ENCODE measurements at places on chromosomes 5 and 9.

DNA sequence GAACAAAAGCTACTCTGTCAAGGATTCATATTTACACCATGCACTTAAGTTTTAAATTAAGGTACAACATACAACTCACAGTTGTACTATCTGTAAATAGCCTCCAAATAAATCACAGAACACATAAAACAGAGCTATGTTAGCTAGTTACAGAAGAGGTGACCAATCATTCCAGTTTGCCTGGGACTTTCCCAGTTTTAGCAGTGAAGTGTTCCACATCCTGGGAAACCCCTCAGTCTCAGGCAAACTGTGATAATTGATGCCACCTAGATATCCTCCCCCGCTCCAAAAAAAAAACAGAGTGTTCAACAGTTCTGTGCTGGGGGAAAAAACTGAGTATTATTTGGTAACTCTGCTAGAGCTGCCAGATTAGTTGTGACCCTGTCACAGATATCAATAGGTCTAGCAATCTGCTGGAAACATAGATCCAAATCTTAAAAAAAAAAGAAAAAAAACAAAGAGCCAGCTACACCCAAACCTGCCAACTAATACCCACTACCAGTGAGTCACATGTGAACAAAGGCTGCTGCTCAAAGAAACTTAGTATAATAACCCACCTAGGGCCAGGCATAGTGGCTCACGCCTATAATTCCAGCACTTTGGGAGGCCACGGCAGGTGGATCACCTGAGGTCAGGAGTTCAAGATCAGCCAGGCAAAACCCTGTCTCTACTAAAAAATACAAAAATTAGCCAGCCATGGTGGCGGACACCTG lies 5.7 kb downstream of the TBCA start:
- DNase-seq = no peak

DNA sequence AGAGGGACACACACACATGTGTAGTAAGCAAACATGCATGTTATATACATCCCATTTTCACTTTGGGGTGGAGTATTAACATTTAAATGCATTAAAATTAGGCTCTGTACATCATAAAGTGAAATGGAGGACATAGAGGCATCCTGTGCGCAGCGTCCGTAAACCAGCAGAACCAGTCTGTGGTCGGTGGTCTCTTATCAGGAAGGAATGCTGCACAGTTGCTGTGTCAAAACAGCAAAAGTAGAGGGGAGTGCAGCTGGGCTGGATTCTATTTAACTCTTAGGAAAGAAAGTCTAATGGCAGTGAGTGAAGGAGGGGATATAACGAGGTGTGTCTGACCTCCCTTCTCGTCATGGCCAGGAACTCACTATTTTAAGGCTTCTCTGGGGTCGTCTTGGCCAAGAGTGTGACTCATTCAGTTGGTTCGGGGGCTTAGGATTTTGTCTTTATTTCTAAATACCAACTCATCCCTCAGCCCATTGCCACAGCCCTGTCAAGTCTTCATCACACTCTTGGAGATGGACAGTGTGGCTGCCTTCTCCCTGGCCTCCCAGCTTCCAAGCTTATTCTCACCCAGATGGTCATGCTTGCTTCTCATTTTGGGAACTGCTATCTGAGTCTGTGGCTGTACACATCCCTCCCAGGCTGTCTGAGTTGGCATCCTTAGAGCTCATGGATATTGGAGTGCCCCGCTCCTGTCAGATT lies 20.1 kb upstream of the CXCL14 start:
- DNase-seq = no peak

GRCh38 chr9:103680581-103680980 lies 413.5 kb upstream of the SMC2 start:
- DNase-seq = no peak

DNA sequence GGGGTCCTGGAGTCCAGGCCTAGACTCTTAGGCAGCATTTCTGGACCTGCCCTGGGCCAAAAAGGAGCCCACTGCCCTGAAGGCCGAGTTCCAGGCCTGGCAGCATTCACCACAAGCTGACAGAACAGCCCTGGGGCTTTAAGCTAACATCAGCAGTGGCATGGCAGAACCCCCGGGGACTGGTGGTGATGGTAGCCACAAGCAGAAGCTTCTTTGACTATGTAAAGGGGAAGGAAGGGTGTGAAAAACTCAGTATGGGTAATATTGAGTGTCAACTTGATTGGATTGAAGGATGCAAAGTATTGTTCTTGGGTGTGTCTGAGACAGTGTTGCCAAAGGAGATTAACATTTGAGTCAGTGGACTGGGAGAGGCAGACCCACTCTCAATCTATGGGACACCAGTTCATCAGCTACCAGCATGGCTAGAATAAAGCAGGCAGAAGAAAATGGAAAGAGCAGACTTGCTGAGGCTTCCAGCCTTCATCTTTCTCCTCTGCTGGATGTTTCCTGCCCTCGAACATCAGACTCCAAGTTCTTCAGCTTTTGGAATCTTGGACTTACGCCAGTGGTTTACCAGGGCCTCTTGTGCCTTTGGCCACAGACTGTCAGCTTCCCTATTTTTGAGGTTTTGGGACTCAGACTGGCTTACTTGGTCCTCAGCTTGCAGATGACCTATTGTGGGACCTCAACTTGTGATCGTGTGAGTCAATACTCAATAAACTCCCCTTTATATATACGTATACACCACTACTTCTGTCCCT lies 661.0 kb upstream of the C9orf72 start:
- DNase-seq = no peak

- DNase-seq = no peak
Observed at GRCh38 chr9:136888454-136888853, 2.1 kb downstream of the TRAF2 start.

DNA sequence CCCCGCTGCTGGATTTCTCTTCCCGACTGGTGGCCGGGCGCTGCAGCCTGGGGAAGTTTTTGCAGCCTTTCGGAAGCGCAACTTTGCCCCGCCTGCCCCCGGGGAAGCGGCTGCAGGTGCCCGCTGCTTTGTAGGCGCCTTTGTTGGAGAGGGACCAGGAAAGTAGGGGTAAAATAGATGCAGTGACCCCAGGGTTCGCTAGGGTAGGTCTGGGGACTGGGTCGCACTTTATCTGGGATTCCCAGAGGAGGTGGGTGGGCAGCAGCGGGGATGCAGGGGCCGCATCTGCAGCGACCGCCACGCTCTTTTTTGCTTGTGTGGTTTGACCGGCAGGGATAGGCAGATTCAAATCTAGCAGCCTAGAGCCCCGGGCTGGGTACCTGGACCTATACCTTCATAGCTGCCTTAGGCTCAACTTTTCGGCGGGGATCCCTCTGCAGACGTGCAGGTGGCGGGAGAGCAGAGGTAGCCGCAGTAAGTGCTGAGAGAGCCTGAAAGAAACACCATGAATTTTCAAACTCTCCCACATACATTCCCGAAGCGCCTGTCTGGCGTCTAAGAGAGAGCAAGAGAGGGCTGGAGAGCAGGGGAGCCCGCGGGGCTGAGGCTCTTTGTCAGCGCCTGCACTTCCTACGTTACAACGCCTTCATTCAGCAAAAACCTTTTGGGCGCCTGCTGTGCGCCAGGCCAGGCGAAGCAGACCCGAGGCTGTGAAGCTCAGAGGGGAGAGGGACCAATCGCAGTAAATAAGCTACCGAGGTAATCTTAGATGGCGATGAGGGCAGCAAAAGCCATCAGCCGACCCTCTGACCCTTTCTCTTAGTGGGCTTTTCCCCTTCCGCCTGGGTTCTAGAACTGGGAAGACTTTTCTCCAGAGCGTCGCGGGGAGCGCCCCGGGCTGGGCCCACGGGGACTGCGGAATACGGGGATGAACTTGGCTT lies 642 bp downstream of the SV2C start:
- DNase-seq = no peak

DNA sequence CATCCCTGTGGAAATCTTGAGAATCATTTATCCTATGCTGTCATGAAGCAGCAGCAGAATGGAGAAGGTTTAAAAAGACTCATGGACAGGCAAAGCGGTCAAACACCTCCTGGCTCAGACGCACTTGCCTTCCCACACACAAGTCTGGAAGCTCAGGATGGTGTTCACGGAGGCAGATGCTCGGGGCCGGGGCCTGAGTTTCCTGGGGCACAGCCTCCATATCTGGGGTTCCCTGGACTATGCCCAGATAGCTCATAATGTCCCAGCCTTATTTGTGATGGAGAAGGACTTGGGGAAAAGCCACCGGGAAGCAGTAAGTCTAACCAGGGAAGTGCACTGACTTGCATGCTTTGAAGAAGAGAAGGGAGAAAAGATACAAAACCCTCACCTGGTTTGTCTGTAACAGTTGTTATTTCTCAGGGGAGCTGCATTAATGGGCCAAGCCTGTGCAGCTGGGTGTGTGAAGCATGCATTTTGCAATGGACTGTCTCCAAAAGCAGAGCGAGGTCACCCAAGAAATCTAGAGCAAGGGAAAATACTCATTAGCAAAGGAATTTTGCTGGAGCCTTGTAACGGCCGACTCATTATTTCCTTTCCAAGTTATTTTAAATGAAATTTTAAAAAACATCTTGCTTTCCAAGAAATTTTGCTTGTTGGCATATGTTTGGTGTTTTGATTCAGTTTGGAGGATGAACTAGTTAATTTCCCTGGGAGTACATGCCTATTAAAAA lies 3.4 kb downstream of the S1PR3 start:
- no peak for DNase-seq

DNA sequence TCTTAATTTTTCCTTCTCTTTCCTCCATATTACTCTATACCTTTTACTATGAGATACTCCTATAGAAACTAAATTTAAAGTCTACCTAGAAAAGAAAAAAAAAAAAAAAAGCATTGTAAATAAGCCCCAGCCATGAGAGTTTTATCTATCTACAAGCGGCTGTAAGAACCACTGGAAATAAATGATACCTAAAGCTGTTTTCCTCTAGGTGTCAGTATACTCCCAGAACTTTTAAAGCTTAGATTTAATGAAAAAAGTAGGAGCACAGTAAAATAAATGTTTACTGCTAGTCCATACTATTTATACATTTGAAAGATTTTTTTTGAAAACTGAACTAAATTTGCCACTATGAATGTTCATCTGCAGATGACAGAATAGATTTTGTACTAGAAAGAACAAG lies 26.2 kb downstream of the TYRP1 start:
- DNase-seq = no peak

DNA sequence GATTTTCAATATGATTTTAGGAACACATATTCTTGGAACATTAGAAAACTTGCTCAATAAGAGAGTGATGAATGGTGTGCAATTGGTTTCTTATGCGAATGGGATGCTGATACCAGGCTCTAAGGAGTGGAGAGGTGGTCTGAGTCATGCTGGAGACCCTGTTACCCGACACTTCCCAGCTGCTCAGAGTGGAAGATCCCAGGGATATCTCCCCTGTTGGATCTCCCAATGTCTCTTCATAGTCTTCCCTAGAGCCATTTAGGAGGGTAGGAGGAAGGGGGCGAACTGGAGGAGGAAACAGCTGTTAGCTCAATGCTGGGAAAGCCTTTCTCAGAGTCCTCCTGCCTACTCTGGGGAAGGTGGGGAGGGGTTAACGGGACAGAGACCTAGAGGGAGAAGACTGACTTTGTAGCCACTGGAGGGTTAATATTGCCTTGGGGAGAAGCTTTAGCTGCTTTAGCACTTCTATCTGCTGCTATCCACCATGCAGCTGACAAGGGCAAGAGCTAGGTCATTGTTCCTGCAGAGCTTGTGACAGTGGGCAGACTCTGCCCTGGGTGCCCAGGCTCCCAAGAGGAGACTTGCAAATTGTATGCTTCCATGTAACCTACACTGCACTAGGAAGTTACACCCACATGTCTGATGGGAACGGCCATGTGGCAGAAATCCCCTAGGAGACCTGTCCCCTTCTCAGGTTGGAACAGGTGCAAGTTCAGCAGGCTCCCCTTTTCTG lies 301.0 kb downstream of the GADD45G start:
- DNase-seq = no peak

GRCh38 chr5:139812836-139813805 lies 17.5 kb downstream of the PSD2 start:
- DNase-seq = no peak

GRCh38 chr5:36300191-36300926 lies 1.3 kb downstream of the RANBP3L start:
- no peak for DNase-seq

- no peak for DNase-seq
Observed at GRCh38 chr9:297104-297972, 82.7 kb downstream of the DOCK8 start.

- no peak for DNase-seq
Observed at GRCh38 chr9:129889122-129889940, 54.1 kb downstream of the USP20 start.

- DNase-seq = no peak
Observed at GRCh38 chr5:152092580-152092979, 167.9 kb upstream of the GLRA1 start.

- DNase-seq = no peak
Observed at GRCh38 chr5:65861830-65862241, 64.5 kb upstream of the ERBIN start.

GRCh38 chr9:83449983-83450382 lies 88.2 kb downstream of the FRMD3 start:
- DNase-seq = no peak

DNA sequence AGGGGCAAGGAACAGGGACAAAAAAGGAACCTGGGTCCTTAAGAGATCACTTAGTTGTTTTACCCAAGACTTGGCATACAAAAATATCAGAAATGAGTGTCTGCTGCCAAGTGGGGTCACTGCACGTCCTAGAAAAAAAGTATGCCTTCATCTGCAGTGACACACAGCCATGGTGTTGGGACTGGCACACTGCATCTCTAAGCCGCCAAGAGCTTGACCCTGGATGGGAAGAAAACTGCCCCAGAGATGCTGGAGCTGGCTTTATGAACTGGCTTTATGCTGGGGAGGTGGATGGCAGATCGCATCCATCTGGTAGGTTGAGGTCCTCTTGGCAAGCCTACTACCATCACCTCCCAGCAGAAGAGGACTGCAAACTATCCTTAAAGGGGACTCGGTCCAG lies 51.7 kb downstream of the IRF1 start:
- DNase-seq = no peak

DNA sequence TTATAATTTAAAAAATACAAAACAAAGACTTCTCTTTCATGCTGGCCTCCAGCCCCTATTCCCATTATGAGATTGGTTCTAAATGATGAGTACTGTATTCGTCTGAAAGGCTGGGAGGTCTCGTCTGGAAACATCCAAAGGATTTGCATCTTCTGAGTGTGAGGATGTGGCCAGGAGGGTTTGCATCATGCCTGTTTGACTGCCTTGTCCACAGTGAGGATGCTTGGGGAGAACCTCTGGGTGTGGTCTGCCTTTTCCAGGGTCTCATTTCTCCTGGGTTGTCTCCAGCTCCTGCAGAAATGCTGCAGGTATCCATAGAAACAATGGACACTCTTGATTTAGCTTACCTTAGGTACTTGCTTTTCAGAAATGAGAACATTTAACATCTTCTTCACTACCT lies 26.4 kb upstream of the CXCL14 start:
- no peak for DNase-seq

- DNase-seq = no peak
Observed at GRCh38 chr5:108801776-108802175, 54.1 kb downstream of the FER start.

GRCh38 chr9:69172895-69173294 lies 1.2 kb upstream of the TJP2 start:
- DNase-seq = no peak

DNA sequence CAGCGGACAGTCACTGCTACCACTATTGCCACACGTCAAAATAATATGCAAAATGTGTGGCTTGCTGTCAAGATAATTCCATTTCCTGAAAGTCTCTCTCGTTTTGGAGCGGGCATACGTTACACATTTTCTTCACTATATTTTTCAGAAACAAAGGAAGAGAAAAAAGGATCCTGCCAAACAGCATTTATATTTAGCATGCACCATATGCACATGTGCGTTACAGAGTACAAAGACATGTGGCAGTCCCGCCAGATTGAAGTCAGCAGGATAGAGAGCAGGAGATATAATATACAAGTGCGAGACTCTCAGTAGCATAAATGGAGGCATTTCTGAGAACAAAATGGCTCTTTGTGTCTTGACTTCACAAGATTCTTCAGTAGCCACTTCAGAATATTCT lies 221.6 kb upstream of the KIF2A start:
- DNase-seq = no peak

- DNase-seq = no peak
Observed at GRCh38 chr9:99373912-99374311, 151.8 kb downstream of the SEC61B start.
